ENCODE measurements at places on chromosomes 16 and 17.

GRCh38 chr17:64240261-64240740 is 22.8 kb downstream of the TEX2 start:
- no peak for DNase-seq

DNA sequence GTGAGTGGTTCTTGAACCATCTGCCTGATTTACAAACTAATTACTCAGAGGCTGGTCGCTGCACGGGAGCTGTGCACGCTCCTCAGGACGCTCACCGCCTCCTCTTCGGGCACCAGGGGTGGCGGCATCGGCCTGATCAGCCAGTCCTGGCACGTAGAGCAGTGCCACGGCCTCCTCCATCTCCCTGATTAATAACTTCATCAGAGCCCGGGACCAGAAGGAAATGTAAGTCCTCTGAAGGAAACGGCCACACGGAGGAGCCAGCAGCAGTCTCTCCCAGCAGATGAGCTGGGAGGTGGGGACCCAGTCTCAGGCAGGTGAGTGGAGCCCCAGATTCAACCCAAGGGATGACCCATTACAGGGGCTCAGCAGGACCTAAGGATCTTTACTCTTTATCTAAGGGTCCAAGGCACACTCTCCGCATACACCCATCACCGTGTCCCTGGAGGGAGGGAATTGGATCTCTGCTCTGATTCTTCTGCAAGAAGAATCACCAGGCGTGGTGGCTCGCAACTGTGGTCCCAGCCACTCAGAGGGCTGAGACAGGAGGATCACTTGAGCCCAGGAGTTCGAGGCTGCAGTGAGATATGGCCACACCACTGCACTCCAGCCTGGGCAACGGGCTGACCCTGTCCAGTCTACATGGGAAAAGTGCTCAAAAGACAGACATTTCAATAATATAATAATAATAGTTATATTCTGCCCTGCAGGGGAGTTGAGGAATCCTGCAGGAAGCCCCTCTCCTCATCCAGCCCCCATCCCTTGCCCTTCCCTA is 366.5 kb downstream of the SEC14L1 start:
- DNase-seq, result no peak

- DNase-seq, result no peak
Observed at GRCh38 chr17:65694601-65695000, 133.2 kb upstream of the AXIN2 start.

GRCh38 chr17:39604911-39605491 is 2.7 kb downstream of the NEUROD2 start:
- no peak for DNase-seq

DNA sequence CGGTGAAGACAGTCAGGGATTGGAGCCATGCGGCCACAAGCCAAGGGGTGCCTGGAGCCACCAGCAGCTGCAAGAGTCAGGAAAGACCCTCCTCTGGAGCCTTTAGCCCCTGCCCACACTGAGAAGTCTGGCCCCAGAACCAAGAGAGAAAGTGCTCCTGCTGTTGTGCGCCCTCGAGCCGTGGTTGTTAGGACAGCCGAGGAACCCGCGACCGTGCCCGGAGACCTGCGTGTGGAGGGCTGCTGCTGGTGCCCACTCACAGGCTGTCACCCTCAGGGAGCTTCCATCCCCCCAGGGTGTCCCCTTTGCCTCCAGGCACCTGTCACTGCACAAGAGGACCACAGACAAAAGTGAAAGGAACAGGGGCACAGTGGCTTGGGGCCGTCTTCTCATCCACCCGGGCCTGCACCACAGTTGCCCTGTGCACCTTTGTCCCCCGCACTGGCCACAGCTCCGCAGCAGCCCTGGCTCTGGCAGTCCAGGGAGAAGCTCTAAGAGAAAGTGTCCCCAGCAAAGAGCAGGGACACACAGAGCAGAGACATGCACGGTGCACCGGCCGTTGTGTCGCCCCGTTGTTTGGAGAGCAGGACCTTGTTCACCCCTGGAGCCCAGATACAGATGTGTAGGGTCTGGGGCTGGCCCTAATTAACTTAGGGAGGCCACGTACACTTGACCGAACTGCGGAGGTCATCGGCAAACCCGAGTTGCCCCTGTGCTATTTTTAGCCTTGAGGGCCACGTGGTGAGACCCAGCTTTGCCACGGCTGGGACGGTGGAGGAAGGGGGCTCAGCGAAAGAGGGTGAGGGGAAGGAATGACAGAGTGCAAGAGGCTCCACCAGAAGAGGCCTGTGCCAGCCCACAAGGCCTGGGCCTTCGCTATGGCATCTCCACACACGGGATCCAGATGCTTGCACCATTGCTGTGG is 329.2 kb downstream of the C16orf95 start:
- DNase-seq, result no peak

DNA sequence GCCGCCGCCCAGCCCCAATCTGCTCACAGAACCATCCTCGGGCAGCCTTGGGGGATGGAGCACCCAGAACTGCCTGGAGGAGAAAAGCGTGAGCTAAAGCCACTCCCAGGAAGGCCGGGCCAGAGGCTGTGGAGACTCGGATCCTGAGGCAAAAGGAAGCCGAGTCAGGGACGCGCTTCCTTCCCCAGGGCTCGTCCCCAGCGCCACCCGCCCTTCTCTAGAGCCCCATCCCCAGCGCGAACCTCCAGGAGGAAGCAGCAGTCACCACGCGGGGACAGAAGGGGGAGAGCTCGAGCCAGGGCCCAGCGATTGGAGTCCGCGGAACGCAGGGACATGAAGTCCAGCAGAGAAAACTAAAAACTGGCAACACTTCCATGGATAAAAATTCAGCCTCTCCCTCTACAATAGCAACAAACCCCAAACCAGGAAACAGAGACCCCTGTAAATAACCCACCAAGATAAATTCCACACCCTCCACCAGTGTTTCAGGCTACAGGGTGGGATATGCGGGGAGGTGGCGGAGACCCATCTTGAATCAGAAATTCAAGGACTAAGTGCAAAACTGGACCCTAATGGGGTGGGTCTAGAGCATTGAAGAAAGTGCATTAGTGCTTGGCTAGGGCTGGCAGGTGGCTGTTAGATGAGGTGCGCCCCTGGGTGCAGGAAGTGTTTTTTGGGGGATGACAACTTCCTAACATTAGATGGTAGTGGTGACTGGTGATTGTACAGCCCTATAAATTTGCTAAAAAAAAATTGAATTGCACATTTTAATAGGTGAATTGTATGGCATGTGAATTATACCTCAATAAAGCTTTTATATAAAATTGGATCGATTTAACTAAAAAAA is 116.1 kb upstream of the METRNL start:
- DNase-seq, result peak; percentile 14

DNA sequence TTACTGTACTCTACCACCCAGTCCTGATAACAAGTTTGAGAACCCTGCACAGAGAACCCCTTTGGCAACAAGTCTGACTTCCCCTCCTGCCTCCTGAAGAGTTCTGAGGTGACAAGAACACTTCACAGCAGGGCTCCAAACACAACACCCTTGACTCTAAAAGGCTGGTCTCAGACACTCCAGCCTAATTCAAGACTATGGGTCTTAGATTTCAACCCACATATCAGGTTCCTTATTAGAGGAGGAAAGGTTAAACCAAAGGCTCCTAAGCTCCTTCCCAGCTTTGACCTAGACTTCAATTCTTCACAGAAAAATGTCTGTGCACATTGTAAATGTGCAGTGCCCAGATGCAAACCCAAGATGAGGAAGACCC is 23.0 kb downstream of the RANBP10 start:
- DNase-seq, result no peak

- DNase-seq, result no peak
Observed at GRCh38 chr16:15798671-15799070, 58.2 kb downstream of the MYH11 start.

GRCh38 chr17:19531780-19532501 is 1.7 kb upstream of the SLC47A1 start:
- DNase-seq, result no peak

DNA sequence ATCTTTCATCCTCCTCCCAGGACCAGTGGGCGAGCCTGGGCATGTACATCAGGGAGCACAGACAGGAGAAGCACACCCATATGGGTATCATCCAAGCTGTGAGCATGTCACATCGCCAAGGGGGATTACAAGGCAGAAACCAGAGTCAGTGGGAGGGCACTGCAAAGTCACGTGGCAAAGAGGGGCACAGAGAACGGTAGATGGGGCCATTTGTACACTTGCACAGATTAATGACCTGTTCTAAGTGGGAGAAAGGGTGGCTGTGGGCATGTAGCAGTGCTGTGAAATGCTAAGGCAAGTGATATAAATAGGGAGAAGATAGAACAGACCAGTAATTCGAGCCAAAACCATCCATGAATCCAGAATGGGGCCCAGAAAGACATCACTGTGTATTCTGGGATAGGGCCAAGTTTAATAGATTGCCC is 265.0 kb downstream of the CPPED1 start:
- no peak for DNase-seq

DNA sequence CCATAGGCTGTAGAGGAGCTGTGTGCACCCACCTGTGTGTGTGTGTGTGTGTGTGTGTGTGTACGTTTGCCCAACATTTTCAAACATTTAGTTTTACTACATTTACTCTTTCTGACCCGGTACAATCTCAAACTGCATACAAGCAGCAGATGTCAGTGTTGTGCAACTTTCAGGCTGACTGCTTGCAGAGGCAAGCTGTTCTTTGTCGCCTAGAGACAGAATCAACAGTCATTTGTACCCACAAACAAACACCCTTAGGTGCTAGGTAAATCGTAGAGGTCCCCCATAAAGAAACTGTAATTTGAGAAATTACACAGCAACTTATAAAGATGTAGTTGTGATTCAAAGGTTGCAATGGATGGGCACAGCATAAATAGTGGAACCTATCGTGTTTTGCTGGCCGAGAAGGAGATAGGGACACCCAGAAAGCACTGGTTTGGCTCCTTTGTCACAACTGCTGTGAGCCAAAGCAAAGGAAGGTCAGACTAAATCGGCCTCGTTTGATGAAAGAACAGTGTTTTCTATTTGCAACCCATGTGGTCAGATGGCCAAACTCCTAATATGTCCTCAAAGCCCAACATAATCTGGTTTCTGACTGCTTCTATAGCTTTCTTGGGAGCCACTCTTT is 478.4 kb downstream of the TOX3 start:
- no peak for DNase-seq

- no peak for DNase-seq
Observed at GRCh38 chr16:11799509-11800381, 2.7 kb upstream of the ZC3H7A start.

GRCh38 chr17:78805301-78805700 is 23.2 kb upstream of the CYTH1 start:
- DNase-seq, result peak; percentile 71

Measured in CD8-positive, alpha-beta T cell (primary cell).